ENCODE measurements at places on chromosomes 13 and 19.

GRCh38 chr19:54674021-54674617 is 11.3 kb downstream of the LILRB4 start:
- DNase-seq = no peak

DNA sequence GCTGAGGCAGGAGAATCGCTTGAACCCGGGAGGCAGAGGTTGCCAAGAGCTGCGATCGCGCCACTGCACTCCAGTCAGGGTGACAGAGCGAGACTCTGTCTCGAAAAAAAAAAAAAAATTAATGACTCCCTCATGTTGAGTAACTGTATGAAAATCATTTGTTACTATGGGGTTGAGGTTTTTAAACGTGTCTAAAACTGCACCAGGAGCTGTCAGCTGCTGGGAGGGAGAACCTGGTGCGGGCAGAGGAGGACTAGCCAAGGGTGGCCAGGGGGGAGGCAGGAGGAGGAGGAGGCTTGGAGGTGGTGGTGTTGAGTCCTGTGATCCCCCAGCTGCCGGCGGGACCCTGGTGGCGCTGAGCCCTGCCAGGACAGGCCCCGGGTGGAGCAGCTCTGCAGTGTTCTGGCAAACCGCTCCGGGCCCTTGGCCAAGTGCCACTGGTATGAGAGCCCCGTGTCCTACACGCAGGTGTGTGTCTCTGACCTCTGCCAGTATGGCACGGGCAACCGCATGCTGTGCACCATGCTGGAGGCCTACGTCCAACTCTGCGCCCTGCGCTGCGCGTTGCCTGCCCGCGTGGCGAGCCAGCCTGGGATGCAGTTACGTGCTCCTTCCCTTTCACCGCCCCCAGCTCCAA is 17.1 kb upstream of the FXYD3 start:
- DNase-seq = no peak

DNA sequence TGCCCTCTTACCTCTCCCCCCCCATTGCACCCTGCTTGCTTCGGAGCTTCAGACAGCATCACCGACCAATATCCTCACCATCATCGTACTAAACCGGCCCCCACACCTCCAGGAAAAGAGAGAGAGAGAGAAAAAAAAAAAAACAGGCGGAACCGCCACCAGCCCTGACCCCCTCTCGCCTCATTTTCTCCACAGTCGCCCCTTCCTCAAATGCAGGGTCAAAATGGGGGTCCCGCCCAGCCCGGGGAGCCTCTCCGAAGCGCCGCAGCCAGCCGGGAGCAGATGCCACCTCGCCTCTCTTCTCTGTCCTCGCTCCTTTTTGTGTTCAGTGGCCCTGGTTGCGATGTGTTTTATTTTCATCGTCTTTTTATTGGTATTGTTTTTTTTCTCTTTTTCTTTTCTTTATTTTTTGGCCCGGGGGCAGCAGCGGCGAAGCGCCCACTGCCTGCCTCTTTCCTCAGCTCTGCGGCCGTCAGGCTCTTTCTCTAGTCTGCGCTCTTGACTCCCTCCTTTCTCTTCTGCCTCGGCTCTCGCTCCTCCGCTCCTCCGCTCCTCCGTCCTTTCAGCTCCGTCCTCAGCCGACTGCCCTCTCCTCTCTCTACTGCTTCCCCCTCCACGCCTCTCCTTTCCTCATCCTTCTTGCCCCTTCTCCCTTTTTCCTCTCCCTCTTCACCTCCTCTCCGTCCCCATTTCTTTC is 41.4 kb downstream of the DEDD2 start:
- DNase-seq = no peak

GRCh38 chr19:13396250-13397080 is 109.8 kb downstream of the CACNA1A start:
- no peak for DNase-seq

DNA sequence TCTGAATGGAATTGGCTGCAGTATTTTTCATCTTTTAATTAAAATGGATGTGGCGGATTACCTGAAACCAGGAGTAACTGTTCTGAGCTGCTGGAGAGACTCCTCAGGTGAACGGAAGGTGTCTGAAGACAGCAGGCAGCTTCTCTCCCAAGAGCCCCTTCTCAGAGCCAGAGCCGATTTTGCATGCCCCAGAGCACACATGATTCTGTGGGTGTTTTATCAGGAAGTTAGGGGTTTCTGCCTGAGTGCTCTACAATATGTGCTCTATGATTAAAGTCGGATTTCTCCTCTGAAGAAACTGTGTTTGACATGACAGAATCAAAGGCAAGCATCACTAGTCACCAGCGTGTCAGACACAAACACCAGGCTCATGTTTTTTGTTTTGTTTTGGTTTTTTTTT is 60.7 kb upstream of the MCF2L start:
- no peak for DNase-seq

GRCh38 chr13:74118328-74118727 is 15.9 kb downstream of the KLF12 start:
- no peak for DNase-seq

- no peak for DNase-seq
Measured at GRCh38 chr13:51266642-51267041, 44.4 kb downstream of the FAM124A start.

DNA sequence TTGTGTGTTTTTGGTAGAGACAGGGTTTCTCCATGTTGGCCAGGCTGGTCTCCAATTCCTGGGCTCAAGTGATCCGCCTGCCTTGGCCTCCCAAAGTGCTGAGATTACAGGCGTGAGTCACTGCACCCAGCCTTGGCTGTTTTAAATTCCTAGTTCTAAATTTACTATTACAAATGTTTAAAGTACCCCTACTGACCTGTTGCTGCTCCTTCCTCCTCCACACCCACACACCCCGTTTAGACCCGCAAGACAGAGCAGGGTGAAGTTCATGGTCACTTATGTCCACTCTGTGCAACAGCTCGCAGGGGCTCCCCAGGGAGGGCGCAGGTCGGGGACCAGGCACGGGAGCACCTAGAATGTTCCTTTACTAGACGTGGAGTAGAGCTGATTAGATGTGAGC is 28.7 kb downstream of the TMEM161A start:
- DNase-seq = no peak

GRCh38 chr19:18417250-18418028 is 1.8 kb upstream of the SSBP4 start:
- DNase-seq = no peak

DNA sequence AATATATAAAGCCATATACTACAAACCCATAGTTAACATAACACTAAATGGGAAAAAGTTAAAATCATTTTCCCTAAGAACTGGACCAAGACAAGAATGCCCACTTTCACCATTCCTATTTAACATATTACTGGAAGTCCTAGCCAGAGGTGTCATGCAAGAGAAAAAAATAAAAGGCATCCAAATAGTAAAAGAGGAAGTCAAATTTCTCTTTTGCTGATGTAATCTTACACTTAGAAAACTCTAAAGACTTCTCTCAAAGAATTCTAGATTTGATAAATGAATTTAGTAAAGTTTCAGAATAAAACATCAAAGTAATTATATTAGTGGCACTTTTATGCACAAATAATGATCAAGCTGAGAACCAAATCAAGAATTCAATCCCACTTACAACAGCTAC is 678.9 kb upstream of the SLITRK5 start:
- DNase-seq = no peak

DNA sequence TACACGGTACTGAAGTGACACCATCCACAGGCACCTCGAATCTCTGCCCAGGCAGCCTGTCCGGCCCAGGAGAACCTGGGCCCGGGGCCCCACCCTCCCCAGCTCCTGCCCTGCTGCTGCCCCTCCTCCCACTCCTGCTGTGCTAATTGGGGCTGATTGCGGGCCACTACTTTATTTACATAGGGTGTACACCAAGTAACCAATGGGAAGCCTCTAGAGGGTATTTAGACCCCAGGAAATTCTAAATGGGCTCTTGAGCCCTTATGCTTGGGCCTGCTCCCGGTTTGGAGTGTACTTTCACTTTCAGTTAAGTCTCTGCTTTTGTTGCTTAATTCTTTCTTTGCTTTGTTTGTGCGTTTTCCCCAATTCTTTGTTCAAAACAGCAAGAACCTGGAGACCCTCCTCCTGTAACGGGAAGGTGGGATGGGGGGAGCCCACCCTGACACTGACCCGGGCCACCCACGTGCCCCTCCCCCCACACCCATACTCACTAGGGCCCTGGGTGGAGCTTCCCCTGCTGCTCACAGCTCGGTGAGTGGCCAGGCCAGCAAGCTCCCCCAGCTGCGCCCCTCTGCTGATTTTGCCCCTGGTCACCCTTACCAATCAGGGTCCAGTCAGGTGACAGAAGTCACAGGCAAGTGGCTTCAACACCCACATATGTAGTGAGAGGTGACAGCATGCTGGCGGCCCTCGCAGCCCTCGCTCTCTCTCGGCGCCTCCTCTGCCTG is 9.4 kb downstream of the SCGB2B2 start:
- no peak for DNase-seq

- DNase-seq = no peak
Measured at GRCh38 chr13:99640260-99640659, 139.0 kb downstream of the TM9SF2 start.

DNA sequence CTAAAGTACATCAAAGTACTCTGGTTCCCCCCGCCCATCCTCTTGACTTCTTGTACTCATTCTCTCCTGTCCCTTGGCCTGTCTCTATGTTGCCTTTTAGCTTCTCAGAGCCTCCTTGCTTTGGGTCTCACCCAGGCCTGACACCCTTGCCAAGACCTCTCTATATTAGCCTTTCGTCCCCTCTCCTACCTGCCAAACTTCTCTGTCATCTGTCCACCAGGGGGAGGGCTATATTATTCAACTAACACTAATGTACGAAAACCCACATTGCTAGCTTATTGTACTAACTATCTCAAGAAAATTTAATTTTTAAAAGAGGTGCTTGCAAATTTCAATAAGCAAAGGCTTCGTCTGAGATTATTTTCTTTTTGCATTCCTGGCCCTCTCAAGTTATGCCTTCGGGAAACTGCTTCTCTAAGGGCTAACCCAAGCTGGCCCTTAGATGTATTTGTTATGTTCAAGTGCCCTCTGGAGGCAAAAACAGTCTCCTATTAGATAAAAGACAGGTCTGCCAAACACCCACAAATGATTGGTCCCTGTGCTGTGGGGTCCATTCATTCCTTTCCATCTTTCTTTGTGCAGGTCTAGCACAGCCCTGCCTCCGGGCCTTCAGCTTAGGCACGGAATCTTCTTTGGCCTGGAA is 6.3 kb upstream of the MRPS31 start:
- DNase-seq = peak; percentile 11

- DNase-seq = no peak
Measured at GRCh38 chr13:92900446-92900845, 326.2 kb upstream of the GPC6 start.

DNA sequence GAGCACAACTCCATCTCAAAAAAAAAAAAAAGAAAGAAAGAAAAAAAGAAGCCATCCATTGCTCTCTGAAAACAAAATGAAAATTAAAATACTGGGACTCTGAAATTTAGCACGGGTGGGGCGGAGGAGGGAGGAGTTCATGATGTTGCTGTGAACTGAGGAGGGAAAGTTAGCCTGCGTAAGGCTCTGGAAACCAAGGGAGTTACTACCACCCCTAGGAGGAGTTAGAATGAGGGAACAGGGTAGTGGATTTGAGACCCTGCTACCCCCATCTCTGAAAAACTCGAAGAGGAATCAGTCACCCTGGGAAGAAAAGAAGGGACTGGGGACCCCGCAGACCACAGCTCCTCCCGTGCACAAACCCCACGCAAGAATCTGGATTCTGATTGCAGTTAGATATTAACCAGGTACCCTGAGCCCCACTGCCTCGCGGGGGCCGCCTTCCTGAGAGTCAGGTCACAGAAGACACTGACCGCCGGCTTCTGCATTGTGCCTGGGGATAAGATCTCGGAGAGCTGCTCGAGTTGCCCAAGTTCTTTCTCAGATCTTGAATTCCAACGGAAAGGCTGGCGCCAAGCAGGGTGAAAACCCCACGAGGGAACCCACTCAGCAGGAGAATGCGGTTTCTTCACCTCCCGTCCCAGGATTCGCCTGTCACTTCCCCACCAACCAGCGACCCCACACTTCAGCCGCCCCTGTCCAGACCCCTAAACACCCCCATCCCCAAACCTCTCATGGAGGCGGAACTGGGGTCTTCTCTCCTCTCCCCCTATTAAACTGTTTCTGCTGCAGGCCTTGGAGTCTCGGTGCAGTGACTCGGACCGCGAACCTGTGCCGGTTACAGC is 870 bp downstream of the ZNF442 start:
- no peak for DNase-seq

GRCh38 chr13:70960841-70961443 is 852.7 kb upstream of the KLHL1 start:
- no peak for DNase-seq

GRCh38 chr13:55307909-55308308 is 1832.8 kb upstream of the PRR20A start:
- DNase-seq = no peak

- DNase-seq = peak; percentile 72
Measured at GRCh38 chr19:11125994-11126685, 29.4 kb downstream of the SPC24 start.

DNA sequence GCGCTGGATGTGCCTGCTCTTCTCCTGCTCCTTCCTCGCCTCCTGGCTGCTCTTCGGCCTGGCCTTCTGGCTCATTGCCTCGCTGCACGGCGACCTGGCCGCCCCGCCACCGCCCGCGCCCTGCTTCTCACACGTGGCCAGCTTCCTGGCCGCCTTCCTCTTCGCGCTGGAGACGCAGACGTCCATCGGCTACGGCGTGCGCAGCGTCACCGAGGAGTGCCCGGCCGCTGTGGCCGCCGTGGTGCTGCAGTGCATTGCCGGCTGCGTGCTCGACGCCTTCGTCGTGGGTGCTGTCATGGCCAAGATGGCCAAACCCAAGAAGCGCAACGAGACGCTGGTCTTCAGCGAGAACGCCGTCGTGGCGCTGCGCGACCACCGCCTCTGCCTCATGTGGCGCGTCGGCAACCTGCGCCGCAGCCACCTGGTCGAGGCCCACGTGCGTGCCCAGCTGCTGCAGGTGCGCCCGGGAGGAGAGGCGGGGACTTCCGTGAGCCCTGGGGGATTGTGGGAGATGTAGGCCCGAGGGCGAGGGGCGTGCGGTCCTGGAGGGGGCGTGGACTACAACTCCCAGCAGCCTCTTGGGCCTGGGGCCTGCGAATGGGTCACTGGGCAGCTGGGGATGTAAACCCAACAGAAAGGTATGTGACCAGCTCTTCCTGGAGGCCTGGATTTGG is 6.7 kb downstream of the KCNJ14 start:
- DNase-seq = no peak

DNA sequence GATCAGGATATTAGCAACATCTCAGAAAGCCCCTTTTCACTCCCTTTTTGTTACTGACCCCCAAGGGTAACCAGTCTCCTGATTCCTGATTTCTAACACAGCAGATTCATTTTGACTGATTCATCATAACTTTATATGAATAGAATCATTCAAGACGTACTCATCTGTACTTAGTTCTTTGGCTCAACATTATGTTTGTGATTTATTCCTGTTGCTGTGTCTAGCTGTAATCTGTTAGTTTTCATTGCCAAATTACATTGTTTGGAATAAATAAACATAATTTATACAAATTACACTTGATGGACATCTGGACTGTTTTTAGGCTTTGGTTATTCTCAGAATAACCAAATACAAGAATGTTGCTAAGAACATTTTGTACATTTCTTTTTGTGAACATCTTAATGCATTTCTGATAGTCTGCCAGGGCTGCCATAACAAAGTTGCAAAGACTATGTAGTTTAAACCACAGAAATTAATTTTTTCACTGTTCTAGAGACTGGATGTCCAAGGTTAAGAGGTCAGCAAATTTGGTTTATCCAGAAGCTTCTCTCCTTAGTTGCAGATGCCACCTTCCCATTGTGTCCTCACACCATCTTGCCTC is 62.8 kb upstream of the EDNRB start:
- DNase-seq = no peak
